ENCODE measurements at places on chromosomes 2 and 18.

- DNase-seq: no peak
These were observed 7.7 kb downstream of the PPP1R7 start for GRCh38 chr2:241157841-241158545.

GRCh38 chr18:26656944-26657536, 108.7 kb upstream of the KCTD1 start:
- peak; percentile 16 for DNase-seq

DNA sequence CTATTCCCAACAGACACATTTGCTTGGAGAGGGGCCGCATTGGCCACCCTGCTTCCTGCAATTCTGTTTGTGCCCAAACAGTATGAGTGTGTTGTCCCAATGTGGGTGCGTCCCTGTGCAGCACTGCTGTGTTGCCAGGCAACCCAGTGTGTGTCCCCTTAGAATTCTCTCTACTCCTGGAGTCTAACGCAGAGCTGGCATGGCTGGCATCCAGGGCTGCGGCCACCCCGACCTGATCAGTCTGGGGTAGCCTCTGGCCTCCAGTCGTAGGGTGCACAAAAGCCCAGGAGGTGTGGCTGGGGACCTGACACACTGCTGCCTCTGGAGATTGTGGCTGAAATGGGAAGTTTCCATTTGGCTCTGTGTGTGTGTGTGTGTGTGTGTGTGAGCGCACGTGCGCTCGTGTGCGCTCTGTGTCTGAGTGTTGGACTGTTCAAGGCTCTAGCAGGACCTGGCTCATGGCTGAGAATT, 48.0 kb downstream of the TEX44 start:
- DNase-seq: no peak

DNA sequence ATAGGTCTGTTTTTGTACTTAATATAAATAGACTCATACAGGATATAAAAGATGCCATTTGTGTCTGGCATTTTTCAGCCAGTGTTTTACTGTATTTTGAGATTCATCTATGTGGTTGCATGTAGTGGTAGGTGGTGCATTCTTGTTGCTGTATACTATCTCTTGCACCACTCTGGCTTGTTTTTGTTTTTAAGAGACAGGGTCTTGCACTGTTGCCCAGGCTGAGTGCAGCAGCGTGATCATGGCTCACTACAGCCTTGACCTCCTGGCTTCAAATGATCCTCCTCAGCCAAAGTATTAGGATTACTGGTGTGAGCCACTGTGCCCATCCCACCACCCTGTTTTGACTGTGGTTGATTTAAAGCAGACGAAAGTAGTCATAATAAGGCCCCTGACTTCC, 12.6 kb downstream of the HK2 start:
- DNase-seq: no peak

GRCh38 chr2:126863336-126864015, 35.2 kb upstream of the TEX51 start:
- no peak for DNase-seq

GRCh38 chr2:173171924-173172643, 96.4 kb downstream of the MAP3K20 start:
- no peak for DNase-seq

DNA sequence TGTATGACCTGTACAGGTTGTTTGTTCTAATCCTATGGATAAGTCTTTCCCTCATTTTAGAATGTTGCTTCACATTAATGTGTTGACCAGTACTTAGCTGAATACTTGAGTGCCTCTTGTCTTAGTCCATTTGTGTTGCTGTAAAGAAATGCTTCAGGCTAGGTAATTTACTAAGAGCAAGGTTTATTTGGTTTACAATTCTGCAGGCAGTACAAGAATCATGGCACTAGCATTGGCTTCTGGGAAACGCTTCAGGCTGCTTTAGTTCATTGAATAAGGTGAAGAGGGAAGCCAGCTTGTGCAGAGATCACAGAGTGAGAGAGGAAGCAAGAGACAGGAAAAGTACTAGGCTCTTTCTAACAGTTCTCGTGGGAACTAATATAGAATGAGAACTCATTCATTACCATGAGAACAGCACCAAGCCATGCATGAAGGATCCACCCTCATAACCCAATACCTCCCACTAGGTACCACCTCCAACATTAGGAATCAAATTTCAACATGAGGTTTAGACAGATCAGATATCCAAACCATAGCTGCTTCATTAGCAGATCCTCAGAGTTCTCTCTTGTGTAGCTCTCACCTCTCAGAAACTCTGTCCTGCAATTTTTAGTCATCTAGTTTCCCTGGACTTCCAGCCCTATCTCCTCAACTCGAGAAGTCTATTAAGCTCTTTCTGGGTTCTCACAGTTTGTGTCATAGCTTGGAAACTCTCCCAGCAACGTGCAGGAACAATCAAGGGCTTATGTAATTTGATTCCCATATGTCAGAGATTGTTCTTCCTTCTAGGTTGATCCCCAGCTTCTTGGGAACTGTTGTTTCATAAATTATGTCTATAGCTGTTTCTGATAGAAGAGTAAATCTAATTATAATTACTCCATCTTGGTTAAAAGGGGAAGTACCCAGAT, 2082.3 kb upstream of the CELF4 start:
- peak; percentile 25 for DNase-seq

GRCh38 chr2:174157053-174157452, 91.3 kb downstream of the OLA1 start:
- DNase-seq: no peak

DNA sequence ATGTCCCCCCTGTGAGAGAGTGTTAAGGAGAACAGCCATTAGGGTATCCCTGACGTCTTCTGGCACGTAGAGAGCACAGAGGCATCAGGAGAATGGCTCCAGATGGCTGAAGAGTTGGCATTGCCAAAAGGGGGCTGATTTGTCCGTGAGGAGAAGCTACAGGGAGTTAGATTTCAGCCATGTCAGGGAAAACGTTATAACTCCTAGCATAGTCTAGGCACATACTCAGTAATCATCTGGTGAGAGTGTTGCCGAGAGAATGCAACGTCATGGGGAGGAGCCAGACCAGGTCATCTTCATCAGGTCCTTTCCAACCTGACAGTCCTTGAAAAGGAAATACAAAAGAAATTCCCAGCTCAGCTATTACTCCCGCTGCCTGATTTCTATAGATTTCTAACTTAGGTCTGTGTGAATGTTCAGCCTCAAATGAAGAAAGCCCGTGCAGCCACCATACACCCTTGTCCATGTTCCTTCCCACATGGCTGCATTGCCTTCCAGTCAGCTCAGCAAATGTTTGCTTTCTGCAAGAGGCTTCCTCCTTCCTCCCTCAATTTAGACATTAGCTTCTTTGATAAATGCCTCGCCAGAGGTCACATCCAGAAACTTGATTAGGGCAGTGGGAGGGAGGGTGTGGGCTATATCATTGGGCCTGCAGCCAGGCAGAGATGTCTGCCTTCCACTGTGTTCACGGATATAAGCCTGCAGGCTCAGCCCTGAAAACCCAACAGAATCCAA, 93.0 kb downstream of the STPG4 start:
- DNase-seq: no peak

- DNase-seq: peak; percentile 78
These were observed 1377.9 kb downstream of the RPIA start for GRCh38 chr2:90069290-90069894.

DNA sequence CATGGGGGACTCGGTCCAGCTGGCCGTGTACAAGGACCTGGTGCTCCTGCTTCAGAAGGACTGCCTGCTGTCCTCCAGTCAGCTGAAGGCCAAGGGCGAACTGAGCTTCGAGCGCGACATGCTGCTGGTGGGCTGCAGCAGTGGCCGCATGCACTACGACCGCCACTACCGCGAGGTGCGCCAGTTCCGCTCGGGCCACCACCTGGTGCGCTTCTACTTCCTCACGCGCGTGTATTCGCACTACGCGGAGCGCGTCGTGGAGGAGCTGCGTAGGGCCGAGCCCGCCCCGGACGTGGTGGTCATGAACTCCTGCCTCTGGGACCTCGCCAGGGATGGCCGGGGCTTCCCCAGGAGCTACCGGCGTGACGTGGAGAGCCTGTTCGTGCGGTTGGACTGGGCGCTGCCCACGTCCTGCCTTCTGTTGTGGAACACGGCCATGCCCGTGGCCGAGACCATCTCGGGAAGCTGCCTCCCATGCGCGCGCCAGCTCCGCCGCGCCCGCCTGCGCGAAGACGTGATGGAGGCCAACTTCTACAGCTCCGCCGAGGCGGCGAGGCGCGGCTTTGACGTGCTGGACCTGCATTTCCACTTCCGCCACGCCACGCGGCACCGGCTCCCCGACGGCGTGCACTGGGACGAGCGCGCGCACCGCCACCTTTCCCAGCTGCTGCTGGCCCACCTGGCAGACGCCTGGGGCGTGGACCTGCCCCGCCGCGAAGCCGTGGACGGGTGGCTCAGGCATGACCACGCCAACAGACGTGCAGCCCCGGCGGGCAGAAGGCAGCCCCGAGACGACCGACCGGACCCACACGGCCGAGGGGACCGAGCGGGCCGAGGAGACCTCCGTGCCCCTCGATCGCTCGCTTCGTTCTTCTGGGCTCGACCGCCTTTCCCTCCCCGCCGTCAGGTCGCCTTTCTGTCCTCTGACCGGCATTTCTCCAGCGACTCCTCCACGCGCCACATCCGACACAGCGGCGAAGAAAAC, 293.9 kb upstream of the ERBB4 start:
- DNase-seq: no peak

GRCh38 chr2:7363906-7364305, 446.7 kb downstream of the RNF144A start:
- DNase-seq: no peak

DNA sequence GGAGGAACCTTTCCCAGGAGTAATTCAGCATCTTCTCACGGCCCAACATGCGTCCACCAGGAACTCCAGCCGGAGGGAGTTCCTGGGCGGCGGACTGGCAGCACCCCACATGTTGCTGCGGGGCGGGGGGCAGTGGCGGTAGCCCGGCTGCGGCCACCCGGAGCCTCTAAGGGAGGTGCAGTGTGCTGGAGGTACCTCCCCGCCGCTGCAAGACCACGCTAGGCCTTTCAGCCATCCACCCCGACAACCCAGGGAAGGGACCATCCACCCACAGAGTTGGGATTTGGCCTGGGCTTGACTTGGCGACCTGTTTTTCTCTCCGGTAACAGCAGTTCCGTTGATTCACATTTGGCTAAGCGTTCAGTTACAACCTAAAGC, 625 bp downstream of the LYPD6 start:
- peak; percentile 36 for DNase-seq

DNA sequence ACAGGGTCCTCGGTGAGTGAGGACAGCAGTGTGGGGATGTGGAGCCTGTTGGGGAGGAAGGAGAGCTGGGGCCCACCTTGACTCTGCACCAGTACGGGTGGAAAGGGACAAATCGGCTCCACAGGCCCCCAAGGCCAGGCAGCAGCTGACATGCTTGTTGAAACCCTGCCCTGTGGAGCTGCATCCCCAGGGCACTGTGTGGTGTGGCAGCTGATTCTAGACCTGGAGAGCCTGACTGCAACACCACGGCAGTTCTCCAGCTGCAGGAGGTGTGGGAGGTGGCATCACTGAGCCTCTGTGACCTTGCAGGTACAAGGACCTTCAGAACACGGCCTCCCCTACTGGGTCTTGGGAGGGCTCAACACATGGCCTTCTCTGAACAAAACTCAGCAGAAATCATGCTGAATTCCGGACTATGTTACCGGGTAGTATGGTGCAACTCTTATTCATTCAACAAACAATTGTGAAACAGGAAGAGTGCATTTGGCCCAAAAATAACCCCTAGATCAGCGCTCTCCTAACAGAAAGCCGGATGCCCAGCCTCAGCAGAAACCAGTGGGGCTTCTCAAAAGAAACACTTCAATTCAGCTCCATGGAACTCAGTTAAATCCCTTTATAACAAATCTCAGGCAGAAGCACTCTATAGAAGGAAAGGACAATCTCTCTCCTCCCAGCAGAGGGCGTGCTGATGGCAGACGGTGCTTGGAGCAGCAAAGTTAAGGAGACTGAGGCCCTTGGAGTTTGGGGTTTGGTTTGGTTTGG, 104.4 kb upstream of the SALL3 start:
- peak; percentile 58 for DNase-seq

- DNase-seq: no peak
These were observed 86.6 kb downstream of the DTNB start for GRCh38 chr2:25586726-25587144.

DNA sequence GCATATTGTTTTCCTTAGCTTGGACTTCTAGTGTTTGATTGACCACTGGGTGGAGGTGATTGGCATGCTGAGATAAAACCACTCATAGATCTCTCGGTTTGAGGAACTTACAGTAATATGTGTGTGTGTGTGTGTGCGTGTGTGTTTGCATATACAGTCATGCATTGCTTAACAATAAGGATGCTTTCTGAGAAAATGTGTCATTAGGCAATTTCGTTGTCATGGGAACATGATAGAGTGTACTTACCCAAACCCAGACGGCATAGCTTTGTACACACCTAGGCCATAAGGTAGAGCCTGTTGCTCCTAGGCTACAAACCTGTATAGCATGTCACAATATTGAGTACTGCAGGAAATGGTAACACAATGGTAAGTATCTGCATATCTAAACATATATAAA, 167.3 kb downstream of the NYAP2 start:
- DNase-seq: no peak

GRCh38 chr2:216743781-216744180, 48.4 kb upstream of the IGFBP5 start:
- DNase-seq: no peak

GRCh38 chr2:118292991-118293390, 204.7 kb downstream of the INSIG2 start:
- no peak for DNase-seq

DNA sequence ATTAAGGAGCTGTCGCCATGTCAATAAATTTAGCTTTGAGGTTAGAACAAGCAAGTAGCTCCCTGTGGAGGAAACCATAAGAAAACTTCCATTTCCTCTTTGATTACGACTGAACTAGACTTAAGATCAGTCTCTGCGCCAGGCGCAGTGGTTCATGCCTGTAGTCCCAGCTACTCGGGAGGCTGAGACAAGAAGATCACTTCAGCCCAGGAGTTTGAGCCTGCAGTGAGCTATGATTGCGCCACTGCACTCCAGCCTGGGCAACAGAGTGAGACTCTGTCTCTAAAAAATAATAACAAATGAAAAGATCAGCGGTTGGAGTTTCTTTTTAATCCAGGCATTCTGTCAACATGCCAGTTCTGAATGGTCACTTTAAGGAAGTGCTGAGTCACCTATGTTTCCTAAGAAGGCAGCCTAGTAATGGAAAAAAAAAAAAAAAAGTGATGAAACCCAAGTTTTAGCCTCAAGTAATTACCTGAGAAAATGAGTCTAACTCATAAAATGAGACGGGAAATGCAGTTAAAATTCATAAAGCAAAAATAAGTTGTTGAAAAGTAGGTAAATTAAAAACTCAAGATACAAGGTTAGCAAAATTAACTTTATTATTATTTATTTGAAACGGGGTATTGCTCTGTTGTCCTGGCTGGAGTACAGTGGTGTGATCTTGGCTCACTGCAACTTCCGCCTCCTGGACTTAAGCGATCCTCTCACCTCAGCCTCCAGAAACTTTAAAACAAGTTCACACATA, 10.2 kb downstream of the C18orf32 start:
- no peak for DNase-seq

DNA sequence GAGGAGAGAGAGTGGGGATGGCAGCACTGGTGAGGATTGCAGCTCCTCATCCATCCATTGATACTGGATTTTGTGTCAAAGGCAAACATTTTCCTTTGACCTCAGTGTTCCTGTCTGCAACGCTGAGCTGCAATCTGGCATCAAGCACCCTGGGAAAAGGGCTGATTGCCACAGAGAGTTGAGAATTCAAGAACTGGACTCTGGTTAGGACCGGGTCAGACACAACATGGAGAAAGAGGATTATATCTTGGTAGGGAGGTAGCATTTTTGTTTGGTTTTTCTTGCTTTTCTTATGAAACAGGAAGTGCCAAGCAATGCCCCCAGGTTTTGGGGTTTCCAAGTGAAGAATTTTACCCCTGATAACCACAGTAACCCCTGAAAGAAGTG, 81.9 kb upstream of the PKDCC start:
- DNase-seq: no peak

- DNase-seq: no peak
These were observed 308.6 kb downstream of the AKAIN1 start for GRCh38 chr18:4888251-4889040.

GRCh38 chr2:38622210-38622609, 19.5 kb upstream of the HNRNPLL start:
- no peak for DNase-seq
